ENCODE measurements at places on chromosomes 6 and 20.

DNA sequence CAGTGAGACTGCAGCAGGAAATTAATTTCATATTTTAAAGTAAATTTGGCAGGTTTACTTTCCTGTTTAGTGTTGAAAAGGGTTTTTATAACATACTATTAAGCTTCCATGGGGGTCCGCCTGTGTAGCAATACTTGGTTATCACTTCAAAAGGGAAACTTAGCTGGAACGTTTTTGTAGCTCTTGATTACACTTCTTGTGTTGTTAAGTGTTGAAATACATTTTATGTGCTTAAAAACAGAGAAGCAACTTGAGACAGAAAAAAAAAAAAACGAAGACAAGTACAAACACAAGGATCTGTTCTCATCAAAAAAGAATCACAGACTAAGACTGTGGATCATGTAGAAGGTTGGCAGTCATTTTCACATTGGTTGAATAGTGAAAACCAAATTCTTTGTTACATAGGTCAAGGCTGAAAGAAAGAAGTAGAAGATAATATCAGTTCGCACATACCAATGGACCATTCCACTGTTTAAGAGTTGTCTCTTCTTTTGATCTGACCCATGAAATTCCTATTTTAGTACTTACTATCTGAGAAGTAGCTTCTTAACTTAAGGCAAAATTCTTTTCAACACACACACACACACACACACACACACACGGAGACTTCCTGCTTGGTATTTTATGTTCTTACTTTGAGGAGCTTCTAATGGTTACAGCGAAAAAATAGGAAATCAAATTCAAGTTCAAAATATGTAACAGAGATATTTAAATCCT is 113.9 kb upstream of the SLC35B3 start:
- DNase-seq: no peak

GRCh38 chr20:17871181-17871580 is 97.4 kb downstream of the SNX5 start:
- no peak for DNase-seq

- no peak for DNase-seq
Observed at GRCh38 chr6:54473328-54473727, 165.1 kb downstream of the TINAG start.

- DNase-seq: no peak
Observed at GRCh38 chr6:37308069-37308815, 45.5 kb upstream of the RNF8 start.

DNA sequence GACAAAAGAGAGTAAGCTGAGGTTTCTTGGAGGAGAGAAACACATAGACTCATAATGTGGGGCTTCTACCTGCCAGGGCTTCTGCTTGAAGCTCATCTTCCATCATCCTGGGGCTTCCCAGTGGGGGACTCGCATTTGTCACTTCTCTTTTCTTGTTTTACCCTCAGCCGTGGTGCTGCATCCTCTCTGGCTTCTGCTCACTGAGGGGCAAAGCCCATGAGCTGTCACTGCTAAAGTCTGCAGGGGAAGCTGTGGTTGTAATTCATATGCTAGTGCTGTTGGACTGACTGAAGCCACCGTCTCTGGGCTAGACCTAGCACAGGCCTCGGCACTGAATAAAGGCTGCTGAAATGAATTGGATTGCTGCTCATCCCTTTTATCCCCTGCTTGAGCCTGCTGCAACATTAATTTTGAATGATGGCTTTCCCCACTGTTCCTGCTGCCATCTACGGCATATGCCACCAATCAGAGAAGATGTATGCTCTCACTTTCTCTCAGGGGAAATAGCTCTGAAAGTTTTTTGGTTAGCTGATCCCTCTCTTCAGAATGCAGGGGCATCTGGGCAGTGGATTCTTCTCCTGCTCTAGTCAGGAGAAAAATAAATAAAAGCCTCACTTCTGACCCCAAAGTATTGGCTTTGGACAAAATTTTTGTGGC is 568.4 kb upstream of the MAP3K7 start:
- DNase-seq: no peak

GRCh38 chr6:25547797-25548196 is 104.2 kb upstream of the SCGN start:
- no peak for DNase-seq

GRCh38 chr6:150633486-150633834 is 33.8 kb downstream of the PLEKHG1 start:
- no peak for DNase-seq

DNA sequence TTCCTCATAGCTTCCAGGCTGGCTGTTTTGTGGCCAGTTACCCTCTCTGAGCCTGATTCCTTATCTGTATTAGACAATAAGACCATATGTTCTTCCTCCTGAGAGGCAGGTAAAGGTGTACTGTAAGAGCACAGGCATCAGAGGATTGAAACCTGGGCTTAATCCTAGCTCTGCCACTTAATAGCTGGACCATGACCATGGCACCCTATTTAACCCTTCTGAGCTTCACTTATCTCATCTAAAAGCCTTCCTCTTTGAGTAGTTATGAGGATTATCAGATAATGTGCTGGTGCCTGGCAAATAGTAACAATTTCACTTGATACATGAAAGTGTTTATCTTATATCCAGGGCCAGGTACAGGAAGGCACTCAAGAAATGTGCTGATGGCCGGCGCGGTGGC is 34.9 kb downstream of the BCL2L1 start:
- DNase-seq: no peak

- DNase-seq: peak; percentile 36
Observed at GRCh38 chr6:34922177-34922663, 33.2 kb downstream of the ANKS1A start.

DNA sequence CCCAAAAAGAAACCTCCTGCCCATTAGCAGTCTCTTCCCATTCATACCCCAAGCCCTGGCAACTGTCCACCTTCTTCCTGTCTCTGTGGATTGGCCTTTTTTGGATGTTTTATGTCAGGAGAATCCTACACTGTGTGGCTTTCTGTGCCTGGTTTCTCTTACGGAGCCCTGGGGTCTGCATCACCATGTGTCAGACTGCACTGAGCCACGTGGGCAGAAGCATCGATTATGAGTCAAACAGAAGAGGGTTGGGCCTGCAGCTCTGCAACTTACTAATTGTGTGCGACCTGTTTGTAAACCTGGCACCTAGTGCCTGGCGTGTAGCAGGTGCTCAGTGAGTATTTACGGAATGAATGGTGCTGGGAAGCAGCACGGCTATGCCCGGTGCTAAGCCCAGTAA is 62.6 kb downstream of the IGF2R start:
- no peak for DNase-seq

DNA sequence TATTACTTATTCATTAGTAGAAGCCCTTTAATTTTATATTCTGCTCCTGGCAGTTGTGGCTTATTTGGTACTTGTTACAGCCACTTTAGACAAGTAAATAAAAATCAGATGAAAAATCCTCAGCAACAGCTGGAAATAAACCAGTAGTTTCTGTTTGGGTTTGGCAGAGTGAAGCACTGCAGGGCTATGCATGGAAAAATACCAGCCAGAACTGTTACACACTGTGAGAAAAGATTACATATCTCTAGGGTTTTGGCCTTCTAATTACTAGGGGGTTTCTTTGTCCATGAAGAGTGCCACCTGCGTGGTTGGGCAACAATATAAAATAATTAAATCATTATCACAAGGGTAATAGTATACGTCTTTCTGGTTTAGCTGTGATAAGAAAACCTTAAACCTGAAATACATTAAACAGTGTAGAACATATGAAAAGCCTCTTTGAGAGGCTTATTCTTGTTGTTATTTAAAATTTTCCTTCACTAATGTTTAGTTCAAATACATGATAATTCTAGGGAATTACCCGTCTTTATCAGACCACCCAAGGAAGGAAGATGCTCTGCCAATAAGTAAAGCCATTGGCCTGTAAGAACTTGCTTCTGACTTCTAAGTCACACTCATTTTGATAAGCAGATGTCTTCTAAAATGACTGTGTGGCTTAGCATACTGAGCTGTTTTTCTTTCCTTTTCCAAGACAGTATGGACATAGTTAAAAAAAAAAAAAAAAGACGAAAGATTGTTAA is 320.0 kb upstream of the FLRT3 start:
- DNase-seq: no peak

DNA sequence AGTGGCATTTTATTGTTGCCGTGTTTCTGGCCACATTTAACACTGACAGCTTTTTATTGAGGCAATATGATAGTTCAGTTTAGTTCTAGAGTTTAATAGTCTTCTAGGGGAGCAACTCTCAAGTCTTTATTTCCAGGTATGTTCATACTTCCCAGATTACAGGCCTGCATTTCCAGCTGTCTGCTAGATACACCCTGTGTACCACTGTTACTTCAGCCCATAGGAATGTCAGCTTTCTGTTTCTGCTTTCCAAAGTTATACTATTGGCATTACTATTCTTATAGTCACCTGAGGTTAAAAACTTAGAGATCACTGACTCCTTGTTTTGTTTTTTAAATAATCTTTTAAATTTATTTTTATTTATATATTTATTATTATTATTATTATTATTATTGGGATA is 7.6 kb downstream of the ZNF451 start:
- peak; percentile 10 for DNase-seq

- no peak for DNase-seq
Observed at GRCh38 chr6:79461205-79461604, 76.0 kb downstream of the LCA5 start.

GRCh38 chr20:1185316-1185741 is 548 bp upstream of the TMEM74B start:
- DNase-seq: no peak

GRCh38 chr6:157292202-157292601 is 31.1 kb downstream of the TMEM242 start:
- no peak for DNase-seq

Data from GM04504 (cell line).